ENCODE measurements at places on chromosomes 7 and 10. TPM values are rescaled to one million over a fixed set of nuclear protein-coding genes. Genes with fewer than 3 reads are reported as not detected.

The UTF1 gene
- not detected for total RNA-seq

The C10orf67 gene
- not detected for total RNA-seq

The POLR2J2 gene
- total RNA-seq: 2.8 TPM

DNA sequence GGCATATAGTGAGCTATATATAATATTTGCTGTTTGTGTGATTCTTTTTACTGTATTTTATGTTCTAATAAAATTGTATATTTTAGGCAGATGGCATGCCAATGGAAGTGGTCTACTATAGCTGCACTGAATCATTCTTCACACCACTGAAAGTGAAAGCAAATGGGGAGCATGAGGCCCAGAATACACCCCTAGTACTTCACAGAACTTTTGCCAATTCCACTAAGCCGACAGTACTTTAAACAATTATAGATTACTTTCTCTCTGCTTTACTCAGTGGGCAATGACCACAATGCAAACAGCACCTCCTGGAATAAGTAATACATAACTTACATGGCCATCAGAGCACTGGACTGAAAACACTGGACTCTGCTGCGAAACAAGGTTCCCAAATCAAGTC, 70.2 kb downstream of the ANKRD26 start:
- no peak for DNase-seq

DNA sequence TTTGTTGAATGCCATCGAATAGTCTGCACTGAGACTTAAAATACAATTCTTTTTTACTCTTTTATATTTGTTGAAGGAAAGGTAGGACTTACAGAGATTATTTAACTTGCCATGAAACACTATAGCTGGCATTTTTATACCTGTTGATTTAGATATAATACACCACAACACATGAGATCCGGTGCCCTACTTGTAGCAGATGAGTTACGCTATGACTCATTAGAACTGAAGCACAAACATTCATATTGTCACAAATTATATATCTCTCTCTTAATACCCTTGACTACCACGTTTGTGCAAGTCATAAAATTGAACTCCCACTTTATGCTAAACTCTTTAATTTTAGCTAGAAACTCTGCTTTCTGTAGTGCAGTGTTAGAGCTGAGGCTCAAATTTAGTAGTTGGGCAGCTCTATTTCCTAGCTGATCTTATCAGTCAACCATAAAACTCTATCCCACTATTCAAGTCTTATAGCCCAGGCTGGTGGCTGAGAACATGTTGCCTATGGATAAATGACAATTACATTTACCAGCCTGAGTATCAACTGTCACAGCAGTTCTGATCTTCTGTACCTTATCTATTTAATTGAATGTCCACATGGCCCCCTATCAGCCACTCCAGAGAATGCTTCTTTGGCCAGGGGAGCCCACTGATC, 137.4 kb upstream of the SEMA3D start:
- no peak for DNase-seq

Data from A172 (cell line).